ENCODE measurements at places on chromosomes 4 and X.

GRCh38 chr4:1731180-1731579 is 9.9 kb downstream of the TACC3 start:
- no peak for DNase-seq

DNA sequence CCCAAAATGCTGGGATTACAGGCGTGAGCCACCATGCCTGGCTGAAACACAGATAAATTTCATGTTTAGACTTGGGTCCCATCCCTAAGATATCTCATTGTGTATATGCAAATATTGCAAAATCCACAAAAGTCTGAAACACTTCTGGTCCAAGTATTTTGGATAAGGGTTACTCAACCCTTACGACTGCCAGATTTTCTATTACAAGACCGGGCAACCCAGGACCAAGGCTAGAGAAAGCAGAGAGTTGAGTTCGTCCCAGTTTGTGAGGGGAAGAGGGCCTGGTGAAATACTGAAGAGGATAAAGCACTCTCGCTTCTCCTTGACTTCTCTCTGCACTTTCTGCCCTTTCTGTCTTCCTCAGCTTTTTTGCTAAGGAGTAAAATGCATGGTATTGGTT is 34.5 kb downstream of the ZFX start:
- no peak for DNase-seq

DNA sequence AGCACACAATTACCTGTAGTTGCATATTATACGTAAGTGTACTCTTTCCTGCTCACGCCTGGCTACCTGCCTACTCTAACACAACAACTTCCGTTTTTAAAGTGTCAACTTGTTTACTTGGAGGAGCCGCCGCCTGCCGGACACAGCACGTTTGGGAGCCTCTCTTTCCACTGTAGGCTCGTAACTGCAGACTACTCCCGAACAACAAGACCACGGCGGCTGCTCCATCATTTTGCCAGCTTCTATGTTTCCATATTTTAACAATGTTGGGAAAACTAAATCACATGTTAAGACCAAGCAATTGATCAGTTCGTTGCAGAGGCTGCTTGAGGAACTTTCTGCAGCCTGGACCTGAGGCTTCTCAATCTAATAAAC is 841 bp downstream of the MTNR1A start:
- DNase-seq = no peak

DNA sequence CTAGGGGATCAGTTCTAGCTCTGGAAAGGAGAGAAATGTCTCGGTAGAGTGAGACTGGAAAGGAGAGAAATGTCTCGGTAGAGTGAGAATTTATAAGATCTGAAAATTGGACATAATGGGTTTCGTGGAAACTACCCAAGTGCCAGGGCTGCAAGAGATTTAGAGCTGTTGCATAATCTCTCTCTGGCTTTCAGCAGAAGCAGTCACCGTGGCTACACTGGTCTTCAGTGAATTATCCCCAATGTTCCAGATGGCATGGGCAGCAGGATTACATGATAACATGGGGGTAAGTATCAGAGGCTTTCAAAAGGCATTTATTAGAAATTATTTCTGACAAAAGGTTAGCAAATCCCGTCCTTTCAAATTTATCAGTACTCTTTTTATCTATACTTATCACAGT is 435.5 kb downstream of the NKX6-1 start:
- no peak for DNase-seq

DNA sequence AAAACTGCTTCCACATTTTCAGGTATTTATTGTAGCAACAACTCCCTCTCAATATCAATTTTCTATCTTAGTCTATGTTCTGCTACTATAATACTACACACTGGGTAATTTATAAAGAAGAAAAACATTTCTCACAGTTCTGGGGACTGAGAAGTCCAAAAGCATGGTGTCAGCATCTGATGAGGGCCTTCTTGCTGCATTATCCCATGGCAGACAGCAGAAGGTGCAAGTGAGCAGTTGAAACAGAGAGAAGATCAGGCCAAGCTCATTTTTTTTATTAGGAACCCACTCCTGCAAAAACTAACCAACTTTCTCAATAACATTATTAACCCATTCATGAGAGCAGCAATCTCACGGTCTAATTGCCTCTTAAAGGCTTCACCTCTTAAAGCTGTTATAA is 376.0 kb downstream of the RAB28 start:
- DNase-seq = no peak

DNA sequence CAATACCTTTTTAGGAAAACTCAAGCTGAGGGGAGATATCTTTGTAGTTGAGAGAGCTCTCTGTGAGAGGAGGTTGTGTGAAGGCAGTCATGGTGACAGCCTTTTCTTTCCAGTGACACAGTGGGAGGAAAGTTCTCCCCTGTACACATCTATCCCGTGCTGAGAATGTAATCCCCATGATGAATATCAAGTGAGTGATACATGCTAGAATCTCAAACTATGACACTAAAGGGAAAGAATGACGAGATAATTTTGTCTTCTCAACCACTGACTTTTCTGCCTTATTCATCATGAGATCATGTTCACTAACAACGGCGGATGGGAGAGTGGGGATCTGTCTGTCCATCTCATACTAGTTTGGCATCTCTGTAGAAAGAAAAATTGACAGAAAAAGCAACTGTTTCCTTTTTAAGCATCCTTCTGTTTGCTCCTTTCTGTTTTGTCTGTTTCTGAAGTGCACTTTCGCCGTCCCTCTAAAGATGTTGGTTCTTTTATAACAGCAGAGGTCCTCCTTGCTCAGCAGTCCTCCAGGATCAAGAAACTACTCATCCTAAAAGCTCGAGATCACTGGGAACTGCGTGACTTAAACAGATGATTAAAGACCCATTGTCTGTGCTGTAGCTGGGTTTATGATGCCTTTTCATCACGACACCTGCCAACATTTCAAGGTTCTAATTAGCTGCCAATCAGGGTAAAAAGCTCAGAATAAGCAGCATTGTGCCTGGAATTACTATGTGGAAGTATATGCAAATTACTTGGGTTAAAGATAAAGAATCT is 137.6 kb downstream of the DCK start:
- DNase-seq = no peak

DNA sequence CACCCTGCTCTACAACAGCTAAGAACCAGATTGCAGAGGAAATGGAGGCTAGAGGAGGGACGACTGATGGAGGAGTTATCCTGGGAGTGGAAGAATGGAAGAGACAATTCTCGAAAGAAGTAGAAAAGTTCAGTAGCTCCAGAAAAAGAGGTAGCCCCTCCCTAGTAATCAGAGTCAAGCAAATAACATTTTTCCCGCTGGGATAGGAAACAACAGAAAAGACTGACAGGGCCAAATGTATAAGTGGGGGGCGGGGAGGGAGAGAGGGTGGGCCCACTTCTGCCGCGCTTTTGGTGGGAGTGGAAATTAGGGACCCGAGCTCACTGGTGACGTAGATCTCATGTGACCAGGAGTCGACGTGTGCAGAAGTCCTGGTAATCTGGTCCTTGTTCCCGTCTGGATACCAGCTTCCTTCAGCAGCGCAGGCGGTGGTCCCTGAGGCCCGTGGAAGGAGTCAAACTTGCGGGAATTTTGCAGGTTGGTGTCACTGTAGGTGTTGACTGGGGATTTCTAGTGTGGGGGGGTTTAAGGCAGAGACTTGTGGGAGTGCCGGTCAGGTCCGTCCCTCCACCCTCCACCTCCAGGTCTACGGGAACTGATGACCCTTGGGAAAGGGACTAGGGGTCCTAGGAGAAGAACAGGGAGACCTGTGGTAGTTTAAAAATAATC is at the start of gene TCEAL9:
Gene TCEAL9 (plus strand): TSS at position 377 of the 669 bp plus-strand sequence. CDS start 1,179 bp downstream, outside the sequence.
- DNase-seq = no peak

- DNase-seq = no peak
Observed at GRCh38 chr4:165588534-165589315, 209.9 kb downstream of the CPE start.

DNA sequence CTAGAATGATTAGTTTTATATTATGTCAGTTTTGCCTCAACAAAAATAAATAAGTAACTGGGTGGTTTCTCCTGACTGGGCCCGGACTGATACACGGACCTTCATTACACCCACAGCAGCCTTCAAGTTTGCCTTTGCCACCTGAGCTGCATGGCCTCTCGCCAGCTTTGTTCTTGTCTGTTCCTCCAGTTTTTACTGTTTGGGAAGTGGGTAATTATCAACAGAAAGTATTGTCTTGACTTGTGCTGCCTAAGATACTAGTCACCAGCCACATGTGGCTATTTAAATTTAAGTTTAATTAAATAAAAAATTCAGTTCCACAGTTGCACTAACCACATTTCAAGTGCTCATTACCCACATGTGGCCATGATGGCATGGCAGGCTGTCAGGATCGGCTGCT is 74.7 kb upstream of the INTU start:
- no peak for DNase-seq

- DNase-seq = no peak
Observed at GRCh38 chr4:42498040-42498439, 100.8 kb downstream of the SHISA3 start.

DNA sequence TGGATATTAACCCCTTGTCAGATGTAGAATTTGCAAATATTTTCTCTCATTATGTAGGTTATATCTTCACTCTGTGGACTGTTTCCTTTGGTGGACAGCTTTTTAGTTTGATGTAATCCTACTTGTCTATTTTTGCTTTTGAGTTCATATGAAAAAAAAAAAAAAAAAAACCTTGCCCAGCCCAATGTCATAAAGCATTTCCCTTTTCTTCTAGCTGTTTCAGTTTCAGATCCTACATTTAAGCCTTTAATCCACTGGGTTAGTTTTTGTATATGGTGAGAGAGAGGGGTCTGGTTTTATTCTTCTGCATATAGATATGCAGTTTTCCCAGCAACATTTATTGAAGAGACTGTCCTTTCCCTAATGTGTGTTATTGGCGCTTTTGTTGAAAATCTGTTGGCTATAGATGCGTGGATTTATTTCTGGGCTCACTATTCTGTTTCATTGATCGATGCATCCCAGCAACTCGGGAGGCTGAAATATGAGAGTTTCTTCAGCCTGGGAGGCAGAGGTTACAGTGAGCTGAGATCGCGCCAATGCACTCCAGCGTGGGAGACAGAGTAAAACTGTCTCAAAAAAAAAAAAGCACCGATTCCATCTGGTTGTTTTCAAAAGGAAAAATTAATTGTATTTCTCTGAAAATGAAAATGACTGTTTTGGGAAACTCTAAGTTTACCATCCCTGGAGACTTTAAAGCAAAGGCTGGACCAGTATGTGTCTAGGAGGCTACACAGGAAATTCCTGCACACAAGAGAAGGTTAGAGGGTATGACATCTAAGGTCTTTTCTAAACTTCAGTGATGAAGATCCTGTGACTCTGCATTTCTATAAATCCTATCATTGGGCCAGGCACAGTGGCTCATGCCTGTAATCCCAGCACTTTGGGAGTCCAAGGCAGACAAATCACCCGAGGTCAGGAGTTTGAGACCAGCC is 35.6 kb downstream of the STEEP1 start:
- DNase-seq = no peak

DNA sequence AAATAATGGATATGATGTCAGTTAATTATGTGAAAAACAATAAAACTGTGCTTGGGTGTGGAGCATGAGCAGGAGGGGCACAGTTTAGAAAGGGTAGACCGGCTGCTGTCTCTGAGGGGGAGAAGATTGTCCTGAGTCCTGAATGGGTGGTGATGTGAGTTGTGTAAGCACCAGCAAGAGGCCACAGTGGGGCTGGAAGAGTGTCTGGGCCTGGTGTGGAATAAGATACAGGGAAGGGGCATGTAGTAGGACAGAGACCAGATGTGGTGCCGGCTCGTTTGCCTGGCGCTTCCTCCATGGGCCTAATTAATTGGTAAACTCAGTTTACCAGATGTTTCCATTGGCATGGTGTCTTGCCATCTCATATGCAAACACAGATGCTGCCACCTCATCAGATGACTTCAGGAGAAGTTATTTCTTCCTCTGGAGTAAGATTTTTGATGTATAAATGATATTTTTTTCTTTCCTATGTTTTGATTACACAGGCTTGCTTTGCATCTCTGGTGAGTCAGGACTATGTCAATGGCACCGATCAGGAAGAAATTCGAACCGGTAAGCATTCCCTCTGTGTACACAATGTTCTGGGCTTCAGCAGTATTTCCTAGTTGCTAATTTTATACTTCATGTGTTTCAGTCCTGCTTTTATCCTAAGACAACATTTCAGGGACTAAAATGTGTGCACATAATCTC is 5.1 kb downstream of the MED28 start:
- no peak for DNase-seq

- DNase-seq = no peak
Observed at GRCh38 chr4:172009446-172010230, 196.4 kb downstream of the GALNTL6 start.

DNA sequence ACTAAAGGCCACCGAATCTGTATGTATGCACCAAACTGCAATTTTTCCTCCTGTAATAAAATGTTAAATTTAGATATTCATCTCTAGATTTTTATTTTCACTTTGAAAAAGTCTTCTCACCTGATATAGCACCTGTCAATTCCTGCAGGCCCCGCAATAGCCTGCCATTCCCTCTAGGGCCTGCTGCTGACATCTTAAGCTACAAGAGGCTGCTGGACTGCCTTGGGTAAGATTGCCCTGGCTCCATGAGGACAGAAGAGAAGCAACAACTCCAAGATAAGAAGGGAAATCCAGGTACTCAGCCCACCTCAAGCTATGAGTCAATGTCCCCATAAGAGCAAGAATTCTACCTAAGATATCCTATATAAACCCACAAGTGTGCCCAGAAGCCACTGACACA is 230.2 kb upstream of the AGTR2 start:
- DNase-seq = no peak

- no peak for DNase-seq
Observed at GRCh38 chrX:34146906-34147305, 14.8 kb upstream of the FAM47A start.

DNA sequence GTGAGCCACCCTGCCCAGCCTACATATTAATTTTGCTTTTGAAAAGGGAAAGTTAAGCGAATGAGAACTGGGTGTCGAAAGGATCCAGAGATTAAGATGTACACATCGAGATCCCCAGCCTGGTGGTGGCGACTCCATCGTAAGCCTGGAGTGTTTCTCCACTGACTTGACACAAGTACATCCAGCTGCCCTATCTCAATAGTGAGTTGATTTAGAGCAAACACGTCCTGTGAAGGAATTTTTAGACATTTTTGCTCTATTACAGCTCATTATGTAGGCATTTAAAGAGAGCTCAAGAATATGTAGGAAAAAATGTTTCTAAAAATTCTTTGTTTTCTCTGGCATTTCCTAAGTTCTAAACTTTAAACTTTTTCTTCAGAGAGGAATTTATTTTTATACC is 11.7 kb upstream of the CLDN34 start:
- DNase-seq = no peak

- no peak for DNase-seq
Observed at GRCh38 chr4:84847978-84848377, 118.5 kb downstream of the WDFY3 start.
